Mesenteric fat pad (tissue), 1 donor: ENCODE measurements at places on chromosomes 2 and 18. TPM values are rescaled to one million over a fixed set of nuclear protein-coding genes. Genes with fewer than 3 reads are reported as not detected.

The CTAGE1 gene
- total RNA-seq, result not detected

The REG3G gene
- not detected for total RNA-seq

The ABCB11 gene
- total RNA-seq, result 0.06 TPM

The MTERF4 gene
- total RNA-seq, result 23.6 TPM

GRCh38 chr2:221050020-221050795 is 521.9 kb downstream of the EPHA4 start:
- DNase-seq, result no peak

- no peak for DNase-seq
Observed at GRCh38 chr2:219405451-219405850, 12.7 kb upstream of the DES start.

DNA sequence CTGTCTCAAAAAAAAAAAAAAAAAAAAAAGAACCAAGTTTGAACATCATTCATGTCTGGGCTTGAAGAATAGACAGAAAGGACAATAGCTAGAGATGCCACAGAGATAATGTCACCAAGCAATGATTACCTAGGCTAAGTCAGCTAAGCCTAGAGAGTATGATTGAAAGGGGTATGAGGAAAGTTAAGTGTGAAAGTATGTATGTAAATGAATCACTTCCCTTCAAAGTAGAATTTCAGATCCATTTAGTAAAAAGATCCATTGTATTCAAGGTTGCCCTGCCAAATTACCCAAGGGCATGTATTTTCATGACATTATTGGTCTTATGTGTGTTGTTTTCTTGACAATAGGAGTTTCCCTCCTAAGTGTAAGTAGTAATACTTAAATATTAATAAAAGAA is 34.1 kb upstream of the SLC39A10 start:
- DNase-seq, result no peak

- no peak for DNase-seq
Observed at GRCh38 chr2:200782251-200782650, 29.5 kb upstream of the BZW1 start.

GRCh38 chr2:80351231-80351630 is 46.7 kb upstream of the LRRTM1 start:
- no peak for DNase-seq

GRCh38 chr2:8059255-8059654 is 622.6 kb upstream of the ID2 start:
- no peak for DNase-seq

DNA sequence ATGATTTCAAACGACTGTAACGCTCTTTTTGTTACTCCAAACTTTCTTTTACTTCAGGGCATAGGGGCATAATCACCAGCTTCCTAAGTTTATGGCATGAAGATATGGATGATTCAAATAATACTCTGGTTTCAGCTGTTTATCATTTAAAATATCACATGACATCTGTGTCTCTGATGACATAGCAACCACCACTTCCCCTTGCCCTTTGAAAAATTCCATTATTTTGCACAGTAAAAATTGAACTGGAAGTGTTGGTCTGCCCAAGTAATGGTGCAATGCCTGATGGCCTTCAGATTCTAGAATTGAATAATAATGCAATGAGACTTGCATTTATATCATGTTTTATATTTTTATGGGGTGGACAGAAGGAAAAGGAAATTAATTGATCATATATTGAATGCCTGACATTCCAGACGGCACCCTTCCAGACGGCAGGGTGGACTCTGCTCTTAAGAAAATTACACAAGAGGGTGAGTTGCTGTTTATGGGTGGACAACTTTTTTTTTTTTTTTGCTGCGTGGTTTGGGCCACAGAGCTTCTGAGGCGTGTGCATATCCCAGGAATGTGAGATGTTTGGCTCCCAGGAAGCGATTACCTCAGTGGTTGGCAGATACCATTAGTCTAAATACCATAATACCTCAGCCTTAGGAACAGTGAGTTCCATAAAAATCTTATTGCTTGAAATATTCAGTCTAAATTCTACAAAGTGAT is 101.7 kb upstream of the ZNF521 start:
- DNase-seq, result no peak

- DNase-seq, result no peak
Observed at GRCh38 chr2:205902900-205903237, 183.1 kb downstream of the INO80D start.

GRCh38 chr2:235573331-235574221 is 79.7 kb downstream of the AGAP1 start:
- DNase-seq, result no peak

- DNase-seq, result no peak
Observed at GRCh38 chr2:144356402-144356801, 163.5 kb downstream of the ZEB2 start.
